ENCODE measurements at places on chromosomes 7 and 10.

DNA sequence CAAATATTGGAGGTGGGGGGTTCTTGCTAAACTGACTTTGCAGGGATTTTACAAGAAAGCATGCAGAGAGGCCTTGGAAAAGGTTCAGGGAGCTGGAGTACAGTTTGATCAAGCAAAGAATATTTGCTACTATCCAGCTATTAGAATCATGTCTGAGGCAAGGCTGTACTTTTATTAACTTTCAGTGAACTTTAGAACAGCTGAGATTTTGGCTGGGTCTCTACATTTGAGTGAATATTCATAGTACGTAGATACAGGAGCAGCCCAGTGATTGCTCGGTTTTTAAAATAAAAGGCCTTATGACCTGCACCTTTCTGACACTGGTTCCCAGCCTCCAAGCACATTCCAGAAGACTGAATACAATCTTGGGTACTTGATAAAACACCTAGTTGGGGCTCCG, 496.8 kb upstream of the AKR1E2 start:
- no peak for DNase-seq

DNA sequence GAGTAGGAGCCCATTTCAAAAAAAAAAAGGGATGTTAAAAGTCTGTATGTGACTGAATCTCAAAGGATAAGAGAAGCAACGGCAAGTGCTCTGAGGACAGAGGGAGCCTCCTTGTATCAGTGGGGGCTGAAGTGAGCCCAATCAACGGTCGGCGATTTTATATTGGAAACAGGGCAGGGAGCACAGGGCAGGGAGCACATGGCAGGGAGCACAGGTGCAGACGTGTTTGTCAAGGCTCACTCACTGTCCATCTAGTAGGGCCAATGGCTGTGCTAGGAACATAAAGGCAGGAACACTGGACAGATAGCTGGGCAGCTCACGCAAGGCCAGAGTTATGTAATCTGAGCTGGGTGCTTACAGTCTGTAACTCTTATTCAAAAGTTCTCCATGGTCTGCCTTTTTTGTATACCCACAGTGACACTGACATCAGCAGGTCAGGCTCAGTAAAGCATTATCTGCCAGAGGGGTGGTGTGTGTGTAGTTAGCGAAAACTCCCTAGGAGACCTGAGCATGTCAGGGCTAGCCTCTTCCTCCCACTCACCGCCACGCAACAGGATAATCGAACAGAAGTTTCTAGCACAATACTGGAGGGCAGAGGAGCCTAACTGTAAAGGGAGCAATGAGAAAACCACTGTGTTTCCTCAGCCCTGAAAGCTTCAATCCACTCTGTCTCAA, 15.4 kb downstream of the AKR1B1 start:
- DNase-seq: no peak

DNA sequence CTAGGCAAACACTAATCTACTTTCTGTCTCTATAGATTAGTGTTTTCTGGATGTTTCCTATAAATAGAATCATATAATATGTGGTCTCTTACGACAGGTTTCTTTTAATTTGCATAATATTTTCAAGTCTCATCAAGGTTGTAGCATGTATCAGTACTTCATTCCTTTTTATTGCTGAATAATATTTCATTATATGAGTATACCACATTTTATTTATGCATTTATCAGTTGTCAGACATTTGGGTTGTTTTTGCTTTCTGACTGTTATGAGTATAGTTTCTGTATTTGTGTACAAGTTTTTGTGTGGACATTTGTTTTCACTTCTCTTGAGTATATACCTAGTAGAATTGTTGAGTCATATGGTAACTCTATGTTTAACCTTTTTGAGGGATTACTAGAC, 48.2 kb downstream of the SHOC2 start:
- DNase-seq: no peak

GRCh38 chr7:128763541-128763940, 12.1 kb downstream of the OPN1SW start:
- no peak for DNase-seq

DNA sequence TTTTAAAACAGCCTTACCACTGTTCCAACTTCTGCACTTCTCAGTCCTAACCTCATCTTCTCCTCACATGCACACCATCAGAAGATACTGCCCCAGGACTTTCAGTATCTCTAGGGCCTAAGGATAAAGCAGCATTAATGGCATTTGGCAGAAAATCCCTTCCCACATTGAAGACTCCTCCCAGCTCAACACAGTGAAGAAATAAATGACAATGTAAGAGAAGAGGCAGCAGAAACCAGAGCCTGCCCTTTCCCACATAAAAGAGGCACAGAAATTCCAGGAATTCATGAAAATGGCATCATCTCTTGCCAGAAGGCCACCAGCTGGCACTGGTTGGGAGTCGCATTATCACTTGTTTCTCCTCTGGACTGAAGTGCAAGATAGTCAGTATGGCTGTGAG, 3.7 kb downstream of the GCC1 start:
- DNase-seq: no peak

DNA sequence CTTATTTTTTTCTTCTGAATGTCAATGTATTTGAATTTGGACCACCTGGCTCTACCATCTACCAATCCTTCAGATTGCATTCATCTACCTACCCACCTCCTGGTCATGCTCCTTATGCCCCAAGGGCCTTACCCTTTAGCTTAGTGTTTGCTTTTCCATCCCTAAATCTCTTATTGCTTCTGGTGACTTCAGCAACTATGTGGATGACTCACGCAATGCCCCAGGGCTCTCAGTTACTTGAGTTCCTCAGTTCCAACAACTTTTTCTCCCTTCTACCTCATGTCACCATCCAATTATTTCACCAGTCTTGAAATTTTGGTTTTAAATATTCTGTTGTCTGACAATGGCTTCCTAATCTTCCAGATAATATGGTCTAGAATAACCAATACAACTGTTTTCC, 118.9 kb downstream of the CFAP58 start:
- no peak for DNase-seq

GRCh38 chr7:6320791-6321190, 48.4 kb upstream of the CYTH3 start:
- no peak for DNase-seq

- no peak for DNase-seq
These were observed 45.5 kb upstream of the ZNRF2 start for GRCh38 chr7:30238721-30239441.

GRCh38 chr7:35702541-35702940, 7.6 kb upstream of the HERPUD2 start:
- DNase-seq: no peak

GRCh38 chr7:154927624-154928125, 75.2 kb downstream of the PAXIP1 start:
- DNase-seq: peak; percentile 78

DNA sequence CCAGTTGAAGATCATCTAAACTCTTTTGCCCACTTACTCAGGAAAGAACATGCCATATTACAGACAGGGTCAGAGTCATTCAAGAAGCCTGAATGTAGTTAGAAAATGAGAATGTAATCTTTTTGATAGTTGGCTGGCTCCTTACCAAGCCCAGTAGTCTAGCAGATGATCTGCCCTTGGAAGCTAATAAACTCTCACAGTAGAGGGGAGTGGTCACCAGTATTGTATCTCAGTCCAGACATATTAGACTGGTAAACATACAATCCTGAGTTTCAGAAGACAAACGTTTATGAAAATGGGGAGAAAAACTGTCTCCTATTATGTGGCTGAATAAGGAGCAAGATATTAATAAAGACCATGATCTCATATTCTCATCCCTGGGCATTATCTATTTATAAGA, 65.3 kb downstream of the SEPTIN7 start:
- DNase-seq: no peak

DNA sequence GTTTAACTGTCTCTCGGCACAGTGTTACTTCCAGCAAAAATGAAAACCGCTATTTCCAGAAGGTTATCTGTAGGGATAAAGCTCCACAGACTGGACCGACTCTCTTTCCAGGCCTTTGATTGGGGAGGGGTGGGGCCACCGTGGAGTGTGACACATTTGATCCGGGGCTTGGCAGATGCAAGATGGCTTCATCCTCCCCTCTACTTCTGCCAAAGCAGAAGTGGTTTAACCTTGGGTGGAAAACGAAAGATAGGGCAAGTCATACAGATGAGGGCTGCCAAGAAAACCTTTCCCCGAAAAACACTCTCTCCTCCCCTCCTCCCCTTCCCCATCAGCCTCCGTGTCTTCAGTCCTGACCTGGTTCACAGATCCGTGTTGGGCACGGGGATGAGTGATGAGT, 139.7 kb upstream of the SH2B2 start:
- no peak for DNase-seq

Data from activated naive CD4-positive, alpha-beta T cell treated with anti-CD3 and anti-CD28 coated beads, Interleukin-2, amount 50 U/mL, for 16 hours (primary cell).